ACHN (cell line): ENCODE measurements at places on chromosomes 6 and 20.

GRCh38 chr6:14734416-14735340, 511.2 kb upstream of the JARID2 start:
- DNase-seq = no peak

GRCh38 chr20:54625497-54625896, 150.1 kb downstream of the DOK5 start:
- DNase-seq = no peak

- no peak for DNase-seq
Measured at GRCh38 chr6:125469915-125470314, 168.1 kb upstream of the HDDC2 start.

GRCh38 chr6:132964868-132965382, 150.6 kb downstream of the RPS12 start:
- DNase-seq = no peak

DNA sequence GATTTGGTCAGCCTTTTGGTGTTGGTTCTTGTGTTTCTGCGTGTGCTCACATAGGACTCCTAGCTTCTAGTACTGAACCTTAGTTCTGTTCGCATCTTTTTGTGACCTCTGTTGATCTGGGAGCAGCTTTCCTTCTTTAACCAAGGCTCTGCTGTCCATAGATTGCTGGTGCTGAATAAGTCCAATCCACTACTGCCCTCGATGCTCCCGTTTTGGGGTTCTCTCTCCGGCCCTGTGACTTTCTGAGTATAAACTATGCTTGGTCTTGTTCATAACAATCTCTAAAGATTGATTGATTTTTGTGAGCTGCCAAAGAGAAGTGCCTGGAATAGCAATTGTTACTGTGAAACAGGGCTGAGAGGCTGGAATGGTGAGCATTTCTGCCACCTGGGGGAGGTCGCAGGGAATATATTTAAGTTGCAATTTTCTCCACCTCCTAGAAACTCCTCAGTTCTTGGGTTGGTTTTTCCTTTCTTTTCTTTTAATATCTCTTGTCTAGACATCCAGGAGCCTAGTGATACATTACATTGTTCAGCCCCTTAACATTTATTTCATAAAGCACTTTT, 422.9 kb upstream of the CHD6 start:
- DNase-seq = no peak

- no peak for DNase-seq
Measured at GRCh38 chr6:39417440-39417839, 94.9 kb upstream of the KCNK16 start.

DNA sequence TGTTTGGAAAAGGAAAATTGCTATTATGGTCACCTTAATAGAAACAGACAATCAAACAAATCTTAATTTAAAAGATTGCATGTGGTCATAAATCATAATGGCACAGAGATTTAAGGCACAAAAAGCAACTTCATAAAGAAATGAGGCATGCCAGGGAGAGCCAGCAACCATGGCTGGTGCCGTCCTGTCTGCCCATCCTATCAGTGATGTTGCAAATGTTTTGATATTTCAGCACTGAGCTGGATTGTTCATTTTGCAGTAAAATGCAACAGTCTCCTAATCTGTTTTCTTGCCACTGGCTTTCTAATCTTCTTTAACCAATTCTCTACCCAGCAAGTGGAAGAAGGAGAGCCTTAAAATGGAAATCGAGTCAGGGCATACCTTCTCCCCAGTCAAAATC, 249.8 kb downstream of the SAMD5 start:
- no peak for DNase-seq

DNA sequence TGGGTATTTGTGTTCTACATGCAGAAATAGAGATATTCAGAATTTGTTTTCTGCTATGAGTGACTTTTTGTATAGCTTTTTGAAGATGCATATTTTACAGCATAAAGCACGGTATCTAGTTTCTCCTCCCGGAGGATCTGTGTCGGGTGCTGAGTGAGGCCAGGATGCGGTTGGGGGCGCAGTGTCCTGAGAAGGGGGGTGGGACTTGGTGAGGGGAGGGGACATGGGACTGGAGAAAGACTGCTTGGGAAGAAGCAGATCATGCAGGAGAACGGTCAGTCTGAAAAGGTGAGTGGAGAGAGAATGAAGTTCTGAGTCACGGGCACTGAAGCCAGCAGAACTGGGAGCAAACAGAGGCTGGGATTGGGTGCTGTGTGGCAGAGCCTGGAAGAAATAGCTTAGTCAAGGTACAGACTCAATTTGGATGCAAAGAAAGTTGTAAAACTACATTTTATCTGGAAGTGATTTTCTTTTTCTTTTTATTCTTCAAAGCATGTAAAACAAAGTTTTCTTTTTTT, 44.0 kb downstream of the STX11 start:
- DNase-seq = no peak

DNA sequence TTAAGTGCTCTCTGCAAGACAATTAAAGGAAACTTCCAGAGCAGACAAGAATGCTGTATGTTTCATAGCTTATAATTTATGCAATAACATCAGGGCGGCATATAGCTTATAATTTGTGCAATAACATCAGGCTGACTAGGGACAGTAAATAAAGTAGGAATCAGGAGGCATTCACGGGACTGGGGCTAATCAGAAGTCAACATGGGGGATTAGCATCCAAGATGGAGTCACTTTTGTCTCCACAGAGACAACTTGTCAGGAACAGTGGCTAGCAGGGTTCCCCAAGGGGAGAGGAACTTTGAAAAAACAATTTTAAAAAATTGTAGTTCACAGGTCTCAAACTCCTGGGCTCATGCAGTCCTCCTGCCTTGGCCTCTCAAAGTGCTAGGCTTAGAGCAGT, 3.3 kb upstream of the ZNF341 start:
- no peak for DNase-seq
